ENCODE measurements at places on chromosomes 16 and 17.
A peak's percentile ranks its signal among the peaks of the same experiment; 100 is the strongest.

- DNase-seq: peak; percentile 10
Measured at GRCh38 chr16:50884066-50884860, 142.4 kb downstream of the CYLD start.

- no peak for DNase-seq
Measured at GRCh38 chr16:19179546-19180490, 11.8 kb downstream of the SYT17 start.

DNA sequence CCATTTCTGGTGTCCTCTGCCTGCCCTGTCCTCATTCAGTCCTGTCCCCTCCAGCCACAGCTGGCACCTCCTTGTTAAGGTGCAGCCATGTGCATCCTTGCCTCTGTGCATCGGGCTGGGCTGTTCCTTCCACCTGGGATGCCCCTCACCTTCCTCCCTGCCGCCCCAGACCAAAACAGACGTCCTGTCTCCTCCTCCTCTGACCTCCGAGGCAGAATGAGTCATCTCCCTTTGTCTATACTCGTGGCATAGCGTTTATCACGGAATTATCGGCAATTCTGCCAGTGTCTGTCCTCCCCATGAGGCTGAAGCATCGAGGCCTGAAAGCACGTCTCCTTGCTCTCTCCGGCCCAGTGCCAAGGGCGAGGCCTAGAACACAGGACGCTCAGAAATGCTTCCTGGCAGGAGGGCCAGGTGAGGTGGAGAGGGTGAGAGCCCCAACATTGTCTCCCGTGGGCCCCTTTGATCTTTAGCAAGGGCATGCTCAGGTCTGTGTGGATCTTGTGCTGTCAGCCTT lies 4.6 kb downstream of the RAI1 start:
- DNase-seq: no peak

- peak; percentile 58 for DNase-seq
Measured at GRCh38 chr17:81733507-81734404, 21.7 kb downstream of the SLC25A10 start.

DNA sequence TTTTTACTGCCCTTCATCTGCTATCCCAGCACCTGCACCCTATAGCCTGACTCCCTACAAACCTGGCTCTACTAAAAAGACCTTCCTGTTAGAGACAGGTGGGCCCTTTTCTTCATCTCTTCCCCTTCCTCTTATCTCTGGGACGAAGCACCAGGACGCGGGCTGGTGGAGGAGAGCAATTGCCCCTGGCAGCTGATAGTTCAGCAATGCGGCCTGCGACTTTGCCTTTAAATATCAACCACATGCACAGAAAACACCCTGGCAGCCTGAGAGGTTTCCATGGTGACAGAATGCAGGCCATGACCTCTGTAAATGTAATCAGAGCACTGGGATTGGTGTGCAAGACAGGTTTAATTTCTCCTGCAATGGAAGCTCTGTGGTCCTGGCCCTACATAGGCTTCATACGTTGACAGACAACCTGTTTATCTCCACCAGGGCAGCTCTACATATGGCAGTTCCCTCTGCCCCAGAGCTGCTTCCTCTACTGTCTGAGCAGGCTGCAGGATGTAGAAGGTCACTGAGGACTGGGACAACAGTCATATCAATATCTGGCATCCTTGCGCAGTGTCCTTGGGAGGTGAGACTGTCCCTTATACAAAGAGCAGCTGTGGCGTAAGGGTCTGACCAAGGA lies 10.0 kb upstream of the SKAP1 start:
- DNase-seq: no peak

- DNase-seq: no peak
Measured at GRCh38 chr16:4522051-4522581, 16.5 kb downstream of the CDIP1 start.

- DNase-seq: no peak
Measured at GRCh38 chr17:40349895-40350688, 14.4 kb downstream of the GJD3 start.

DNA sequence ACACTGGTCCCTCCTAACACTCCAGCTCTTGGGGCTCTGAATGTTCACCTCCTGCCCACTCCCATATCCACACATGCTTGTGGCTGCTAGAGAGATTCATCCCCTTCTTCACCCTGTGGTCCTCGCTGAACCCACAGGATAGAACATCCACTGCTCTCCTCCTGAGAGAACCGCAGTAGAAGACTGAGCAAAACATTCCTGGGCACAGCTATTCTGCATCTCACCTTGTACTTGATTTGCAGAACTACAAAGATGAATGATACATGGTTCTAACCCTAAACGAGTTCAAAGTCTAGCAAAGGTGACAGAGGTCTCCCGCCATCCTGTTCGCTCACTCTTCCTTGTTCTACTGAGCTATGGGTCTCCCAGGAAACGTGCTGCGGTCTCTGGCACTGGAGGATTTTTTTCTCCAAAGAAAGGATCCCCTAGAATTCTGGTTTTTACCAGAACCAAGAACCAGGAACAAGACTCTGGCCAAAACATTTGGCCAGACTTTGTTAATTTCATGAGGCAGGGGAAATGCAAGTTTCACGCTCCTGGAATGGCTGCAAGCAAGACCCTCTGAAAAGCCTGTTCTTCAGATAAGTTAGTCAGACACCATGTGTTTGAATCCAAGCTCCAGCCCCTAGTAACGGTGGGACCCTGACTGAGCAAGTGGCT lies 39.5 kb downstream of the TMEM114 start:
- no peak for DNase-seq

DNA sequence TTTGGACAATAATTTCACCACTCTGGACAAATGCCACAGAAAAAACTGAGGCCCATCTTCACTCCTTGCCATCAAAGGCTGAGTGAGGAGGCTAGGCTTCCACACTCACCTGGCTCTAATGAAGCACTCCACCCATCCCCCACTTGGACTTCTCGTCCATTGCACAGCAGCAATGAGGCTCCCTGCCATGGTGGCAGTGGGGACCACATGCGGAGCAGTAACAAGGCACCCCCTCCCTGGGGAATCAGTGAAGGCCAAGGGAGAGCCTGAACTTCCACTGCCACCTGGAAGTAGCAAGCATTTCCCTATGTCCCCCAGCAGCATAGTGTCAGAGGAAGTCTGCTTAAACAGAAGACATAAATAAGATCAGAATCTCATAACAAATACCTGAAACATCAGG lies 2.0 kb upstream of the GOSR1 start:
- DNase-seq: no peak

GRCh38 chr16:22388101-22388644 lies 13.8 kb upstream of the CDR2 start:
- no peak for DNase-seq

DNA sequence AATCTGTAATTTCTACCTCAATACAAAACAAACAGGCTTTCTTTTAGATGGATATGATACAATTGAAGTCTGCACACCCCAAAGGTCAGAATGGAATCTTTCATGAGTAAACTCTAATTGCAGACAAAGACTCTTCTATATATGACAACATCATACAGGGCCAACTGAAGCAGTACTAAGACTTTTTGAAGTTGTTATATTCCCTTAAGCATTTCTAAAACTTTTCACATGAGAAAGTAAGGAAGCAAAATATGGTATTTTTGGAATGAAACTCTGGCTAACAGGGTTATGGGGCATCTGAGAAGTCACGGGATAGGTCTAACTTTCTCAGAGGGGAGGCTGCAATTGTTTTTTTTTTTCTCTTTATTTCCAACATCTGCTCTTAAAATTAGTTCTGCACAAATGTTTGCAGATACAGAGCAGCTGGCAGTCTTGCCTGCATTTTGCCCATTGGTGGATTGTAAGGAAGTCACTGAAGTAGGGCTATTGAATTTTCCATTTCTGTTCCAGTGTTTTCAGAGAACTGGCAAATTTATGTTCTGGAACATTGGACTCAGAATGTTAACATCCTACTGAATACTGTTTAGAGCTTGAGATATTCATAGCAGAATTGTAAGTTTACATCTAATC lies 59.1 kb downstream of the SSH2 start:
- no peak for DNase-seq

- DNase-seq: no peak
Measured at GRCh38 chr16:63922560-63922959, 1199.3 kb downstream of the CDH11 start.

GRCh38 chr17:74711058-74711824 lies 1.5 kb downstream of the CD300LF start:
- no peak for DNase-seq

GRCh38 chr17:37825851-37826250 lies 81.0 kb upstream of the HNF1B start:
- no peak for DNase-seq

DNA sequence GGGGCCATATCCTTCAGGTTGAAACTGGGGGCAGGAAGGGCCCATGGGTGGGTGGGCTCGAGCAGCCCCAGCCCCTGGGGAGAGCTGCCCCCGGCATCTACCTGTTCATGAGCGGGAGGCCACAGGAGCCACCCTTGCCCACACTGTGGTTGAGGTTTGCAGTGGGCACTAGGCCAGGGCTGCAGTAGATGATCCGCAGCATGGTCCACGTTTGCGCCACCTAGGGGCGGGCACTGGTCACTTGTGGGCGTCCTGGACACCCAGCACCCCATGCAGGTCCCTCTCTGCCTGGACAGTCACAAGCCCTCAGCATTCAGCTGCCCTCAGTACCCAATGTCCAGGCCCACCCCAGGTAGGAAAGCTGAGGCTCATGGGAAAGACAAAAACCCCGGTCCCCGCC lies 1.8 kb upstream of the JMJD8 start:
- no peak for DNase-seq

GRCh38 chr16:25014500-25015147 lies 545 bp downstream of the ARHGAP17 start:
- DNase-seq: peak; percentile 13

DNA sequence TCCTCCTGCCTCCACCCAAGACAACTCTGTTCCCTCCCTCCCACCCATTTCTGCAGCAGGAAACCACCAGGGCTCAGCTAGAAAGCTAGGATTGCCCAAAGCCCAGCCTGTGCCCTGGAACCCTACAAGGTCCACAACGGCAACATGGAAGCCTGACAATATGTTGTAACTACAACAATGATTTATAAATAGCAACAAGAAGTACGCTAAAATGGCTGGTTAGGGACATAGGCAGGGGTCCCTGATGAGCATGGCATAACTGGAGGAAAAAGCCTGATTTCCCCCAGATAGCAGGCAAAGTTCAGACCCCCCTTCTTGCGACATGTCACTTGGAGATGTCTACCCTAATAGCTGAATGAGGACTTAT lies 6.6 kb downstream of the ST3GAL2 start:
- no peak for DNase-seq

DNA sequence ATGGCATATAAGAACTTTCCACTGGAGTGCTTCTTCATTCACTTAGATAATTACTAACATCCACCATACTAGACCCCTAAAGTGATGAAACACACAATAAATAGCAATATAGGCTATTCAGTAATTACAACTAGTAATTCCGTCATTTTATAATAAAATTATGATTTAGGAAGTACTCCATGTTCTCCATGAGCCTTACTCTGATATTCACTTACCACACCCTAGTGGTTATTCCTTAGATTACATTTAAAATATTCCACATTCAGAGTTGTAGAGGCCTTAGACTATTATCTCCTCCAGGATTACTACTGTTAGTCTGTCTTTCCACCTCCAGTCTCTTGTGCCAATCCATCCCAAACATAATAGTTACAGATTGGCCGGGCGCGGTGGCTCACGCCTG lies 62.4 kb downstream of the STH start:
- DNase-seq: no peak

GRCh38 chr17:76437467-76438402 lies 15.2 kb downstream of the UBE2O start:
- no peak for DNase-seq

GRCh38 chr16:82882226-82882625 lies 255.5 kb downstream of the CDH13 start:
- no peak for DNase-seq

DNA sequence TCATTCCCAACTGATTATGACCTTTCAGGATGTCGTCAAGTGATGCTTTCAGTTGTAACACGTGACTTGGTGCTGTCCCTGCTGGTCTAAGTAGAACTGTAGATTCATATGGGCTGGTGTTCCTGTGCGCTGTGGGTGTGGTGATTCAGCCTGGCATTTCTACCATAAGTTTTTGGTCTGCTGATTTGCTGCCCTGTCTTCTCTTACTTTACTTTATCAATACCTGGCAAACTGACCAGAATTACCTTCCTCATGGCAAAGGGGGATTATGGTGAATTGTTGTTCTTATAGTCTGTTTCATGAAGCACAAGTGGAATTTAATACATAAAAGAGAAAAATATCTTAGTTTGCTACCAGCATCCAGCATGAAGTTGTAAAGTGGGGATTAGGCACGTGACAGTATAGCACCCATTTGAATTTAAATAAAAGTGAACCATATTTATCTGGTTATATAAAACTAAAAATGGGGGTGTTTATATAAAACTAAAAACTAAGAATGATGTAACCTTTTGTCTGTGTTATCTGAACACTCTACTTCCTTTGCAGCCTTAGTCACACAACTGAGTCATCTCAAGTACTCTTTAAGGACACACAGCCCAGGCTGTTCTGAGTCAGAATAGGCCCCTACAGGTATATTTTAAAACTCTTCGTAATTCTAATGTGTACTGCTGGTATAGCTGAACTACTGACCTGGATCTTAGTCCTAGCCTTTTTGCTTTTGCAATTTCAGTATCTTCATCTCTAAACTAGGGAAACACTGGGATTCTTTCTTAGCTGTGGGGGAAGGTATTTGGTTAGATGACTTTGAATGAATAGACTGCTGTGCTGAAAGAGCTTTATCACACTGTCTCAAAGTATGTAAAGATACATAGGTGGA lies 28.3 kb downstream of the TTC19 start:
- no peak for DNase-seq

- no peak for DNase-seq
Measured at GRCh38 chr17:1868090-1868489, 38.3 kb downstream of the RPA1 start.

DNA sequence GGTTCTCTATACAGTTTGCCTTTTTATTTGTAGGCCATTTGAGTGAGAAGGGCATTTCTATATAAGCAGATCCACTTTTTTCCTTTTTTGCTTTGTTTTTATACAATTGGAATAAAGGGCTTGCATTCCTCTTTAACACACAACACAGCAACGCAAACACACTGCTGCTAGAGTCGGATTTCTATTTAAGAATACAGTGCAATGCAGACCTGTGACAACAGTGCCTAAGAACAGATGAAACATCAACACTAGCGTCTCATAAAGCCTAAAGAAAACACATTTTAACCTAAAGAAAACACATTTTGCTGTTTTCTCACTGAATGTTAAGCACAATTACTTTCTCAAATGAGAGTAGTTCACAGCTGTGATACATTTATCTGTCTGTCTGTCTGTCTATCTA lies 1141.1 kb downstream of the CDH11 start:
- no peak for DNase-seq

DNA sequence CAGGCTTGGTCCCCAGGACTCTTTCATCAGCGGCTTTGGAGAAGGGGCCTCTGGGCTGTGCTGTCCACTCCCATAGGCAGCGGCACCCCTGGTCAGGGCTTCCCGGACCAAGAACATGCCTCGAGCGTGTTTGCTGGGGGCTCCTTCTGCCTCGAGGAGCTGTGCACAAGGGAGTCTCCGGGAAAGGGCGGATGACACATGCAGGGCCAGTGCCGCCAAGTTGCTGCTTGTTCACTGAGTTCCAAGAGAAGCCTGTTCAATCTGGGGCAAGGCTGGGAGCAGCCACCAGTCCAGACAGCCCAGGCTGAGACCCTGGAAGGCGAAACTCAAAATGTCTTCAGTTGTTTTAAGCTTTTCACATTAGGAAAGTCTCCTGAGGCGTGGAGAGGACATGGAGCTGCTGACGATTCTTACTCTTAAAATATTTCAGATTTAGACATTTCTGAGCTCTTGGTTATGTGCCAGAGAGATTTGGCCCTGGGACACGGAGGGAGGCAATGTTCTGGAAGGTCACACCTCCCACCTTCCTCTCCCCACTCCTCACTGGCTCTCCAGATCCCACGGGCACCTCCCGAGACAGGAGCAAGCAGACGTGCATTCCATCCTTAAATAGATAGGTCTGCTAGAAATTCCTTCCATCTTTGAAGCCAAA lies 84.5 kb upstream of the ZNF469 start:
- DNase-seq: no peak
